Fibroblast of skin of right biceps (primary cell): ENCODE measurements at places on chromosomes 1 and 21.

DNA sequence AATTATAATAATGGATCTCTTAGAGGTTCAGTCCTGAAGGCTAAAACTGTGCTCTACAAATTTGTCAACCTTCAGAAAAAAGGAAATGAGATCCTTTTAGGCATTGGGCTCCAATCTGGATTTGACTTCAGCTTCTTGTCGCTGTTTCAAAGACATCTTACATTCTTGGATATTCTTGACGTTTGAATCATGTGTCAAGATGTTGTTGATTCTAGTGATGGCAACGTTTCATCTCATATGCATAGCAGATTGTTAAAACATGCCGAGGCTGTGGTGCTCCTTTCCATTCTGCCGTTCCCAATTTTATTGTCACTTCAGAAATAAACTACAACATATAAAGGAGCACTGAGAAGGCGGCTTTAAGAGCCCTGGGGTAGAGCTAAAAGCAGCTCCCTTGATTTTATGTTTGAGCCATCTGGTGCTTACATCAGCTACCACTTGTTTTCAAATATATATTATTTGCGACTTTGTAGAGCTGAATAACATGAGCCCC is 467.6 kb upstream of the ZRANB2 start:
- DNase-seq = no peak

- no peak for DNase-seq
Observed at GRCh38 chr1:9238550-9238949, 4.0 kb downstream of the H6PD start.

- DNase-seq = no peak
Observed at GRCh38 chr1:188672153-188672552, 1805.5 kb downstream of the BRINP3 start.

DNA sequence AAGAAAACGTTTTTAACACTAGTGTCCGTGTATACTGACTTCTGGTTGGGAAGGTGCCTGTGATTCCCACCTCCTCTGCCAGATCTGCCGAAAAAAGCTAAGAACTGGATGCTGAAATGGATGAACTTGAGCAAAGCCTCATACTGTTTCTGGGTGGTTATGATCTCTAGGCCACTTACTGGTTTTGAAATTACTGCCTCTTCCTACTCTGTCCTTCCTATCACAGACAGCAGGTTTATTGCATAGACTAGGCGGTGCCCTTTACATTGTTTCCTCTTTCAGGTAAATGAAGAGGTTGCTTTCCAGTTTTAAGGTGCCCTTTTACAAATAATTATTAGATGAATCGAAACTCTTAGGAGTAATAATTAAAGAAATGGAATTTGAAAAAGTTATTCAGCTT is 27.5 kb downstream of the PEX14 start:
- DNase-seq = no peak

GRCh38 chr1:114286179-114286578 is 132.5 kb upstream of the SYT6 start:
- DNase-seq = peak; percentile 67

DNA sequence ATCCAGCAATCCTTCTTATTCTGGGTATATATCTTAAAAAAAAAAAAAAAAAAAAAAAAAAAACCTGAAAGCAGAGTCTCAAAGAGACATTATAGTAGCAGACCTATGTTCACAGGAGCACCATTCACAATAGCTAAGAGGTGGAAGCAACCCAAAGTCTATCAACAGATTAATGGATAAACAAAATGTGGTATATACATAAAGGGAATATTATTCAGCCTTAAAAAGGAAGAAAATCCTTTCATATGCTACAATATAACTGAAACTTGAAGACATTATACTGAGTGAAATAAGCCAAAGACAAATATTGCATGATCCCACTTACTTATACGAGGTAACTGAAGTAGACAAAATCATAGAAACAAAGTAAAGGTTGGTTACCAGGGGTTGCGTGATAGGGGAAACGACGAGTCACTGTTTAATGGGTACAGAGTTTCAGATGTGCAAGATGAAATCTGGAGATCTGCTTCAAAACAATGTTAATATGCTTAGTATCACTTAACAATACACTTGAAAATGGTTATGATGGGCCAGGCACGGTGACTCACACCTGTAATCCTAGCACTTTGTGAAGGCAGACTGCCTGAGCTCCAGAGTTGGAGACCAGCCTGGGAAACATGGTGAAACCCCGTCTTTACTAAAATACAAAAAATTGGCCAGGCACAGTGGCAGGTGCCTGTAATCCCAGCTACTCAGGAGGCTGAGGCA is 29.5 kb downstream of the PIK3R3 start:
- DNase-seq = peak; percentile 7

GRCh38 chr1:221868593-221869303 is 126.9 kb upstream of the DUSP10 start:
- peak; percentile 92 for DNase-seq

DNA sequence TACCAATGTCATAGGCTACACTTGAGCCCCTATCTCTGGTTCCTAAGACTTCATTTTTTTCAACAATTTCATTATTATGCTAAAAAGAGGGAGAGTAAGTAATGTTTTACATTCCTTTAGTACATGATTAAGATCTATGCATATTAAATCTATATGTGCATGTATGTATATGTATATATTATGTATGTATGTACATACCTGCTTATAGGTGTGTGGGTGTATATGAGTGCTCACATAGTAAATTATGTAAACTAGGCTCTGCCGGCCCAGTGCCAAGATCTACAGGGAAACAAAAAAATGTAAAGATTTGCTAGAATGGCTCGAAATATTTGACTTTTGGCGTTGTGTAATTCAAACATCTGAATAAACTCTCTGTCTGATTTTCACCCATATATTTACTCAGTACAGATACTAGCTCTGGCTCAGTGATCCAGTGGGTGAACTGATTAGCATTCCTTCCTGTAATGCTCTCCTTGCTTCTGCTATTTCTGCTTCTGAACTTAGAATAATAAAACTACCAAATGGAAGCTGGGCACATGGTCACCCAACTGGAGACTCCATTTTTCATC is 113.1 kb upstream of the FGGY start:
- DNase-seq = no peak

DNA sequence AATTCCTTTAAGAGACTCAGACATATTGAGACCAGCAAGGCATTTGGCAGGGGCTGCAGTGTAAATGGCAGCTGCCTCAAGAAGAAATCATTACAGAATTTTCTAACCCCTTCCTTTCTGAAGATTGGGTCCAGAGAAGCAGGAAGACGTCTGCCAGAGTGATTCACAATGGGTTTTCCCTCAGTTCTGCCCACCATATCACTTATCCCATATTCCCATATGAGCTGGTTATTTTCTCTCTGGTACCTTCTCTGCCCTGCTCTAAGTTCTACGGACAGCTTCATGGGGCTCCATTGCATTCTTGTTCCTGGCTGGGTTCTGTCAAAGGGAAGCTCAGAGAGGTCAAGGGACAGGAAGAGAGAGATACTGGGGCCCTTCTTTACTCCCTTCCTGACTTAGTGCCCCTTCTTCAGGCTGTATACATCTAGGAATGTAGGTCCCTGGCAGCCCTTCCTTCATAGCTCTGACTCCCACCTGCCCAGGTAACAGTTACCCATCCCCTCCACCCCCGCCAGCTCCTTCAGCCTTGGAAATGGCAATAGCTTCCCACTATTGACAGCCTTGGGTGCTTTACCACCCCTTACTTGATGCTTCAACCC is 420.6 kb upstream of the DAB1 start:
- DNase-seq = peak; percentile 7

DNA sequence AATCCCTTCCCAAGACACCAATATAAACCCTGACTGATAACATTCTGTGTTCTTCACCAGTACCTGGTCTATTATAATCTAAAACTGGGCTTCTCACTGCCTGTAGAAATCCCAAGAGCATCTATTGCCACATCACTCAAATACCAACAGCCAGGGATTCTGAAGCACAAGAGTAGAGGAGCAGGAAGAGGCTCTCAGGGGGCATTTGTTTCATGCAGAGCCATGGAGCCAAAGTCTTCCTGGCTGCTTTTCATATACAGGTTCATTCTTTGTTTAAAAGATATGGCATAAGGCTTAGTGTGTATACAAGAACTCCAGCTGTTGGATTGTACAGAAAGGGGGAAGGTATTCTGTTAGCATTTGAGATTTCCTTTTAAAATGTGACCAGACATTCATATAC is 38.2 kb upstream of the USH2A start:
- DNase-seq = peak; percentile 30

GRCh38 chr1:70840260-70840953 is 207.2 kb downstream of the PTGER3 start:
- DNase-seq = peak; percentile 3

DNA sequence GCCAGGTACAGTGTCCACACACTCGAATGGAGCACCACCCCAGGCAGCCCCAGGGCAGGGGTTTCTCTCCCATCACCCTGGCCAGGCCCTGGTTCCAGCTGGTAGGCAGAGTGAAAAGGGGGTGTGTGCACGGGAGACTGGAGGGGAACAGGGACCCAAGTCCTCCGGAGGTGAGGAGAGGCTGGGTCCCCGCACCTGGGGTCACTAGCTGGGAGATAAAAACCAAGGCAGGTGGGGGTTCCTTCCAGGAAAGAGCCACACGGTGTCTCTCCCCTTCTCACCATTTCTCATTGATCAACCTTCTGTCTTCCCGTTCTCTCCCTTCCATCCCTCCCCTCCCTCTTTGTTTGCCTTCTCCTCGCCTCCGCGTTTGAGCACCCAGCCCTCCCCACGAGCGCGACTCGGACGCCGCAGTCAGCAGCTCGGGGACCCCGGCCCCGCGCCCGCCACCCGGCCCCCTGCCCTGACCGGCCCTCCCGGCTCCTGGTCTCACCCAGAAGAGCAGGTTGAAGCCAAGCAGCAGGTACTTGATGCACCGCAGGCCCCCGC is 358 bp downstream of the TSPAN2 start:
- no peak for DNase-seq

- no peak for DNase-seq
Observed at GRCh38 chr1:112380356-112380755, 15.7 kb upstream of the CTTNBP2NL start.

GRCh38 chr1:179973198-179974110 is 18.8 kb downstream of the CEP350 start:
- DNase-seq = no peak

- DNase-seq = no peak
Observed at GRCh38 chr1:85976516-85977205, 179.9 kb downstream of the COL24A1 start.

DNA sequence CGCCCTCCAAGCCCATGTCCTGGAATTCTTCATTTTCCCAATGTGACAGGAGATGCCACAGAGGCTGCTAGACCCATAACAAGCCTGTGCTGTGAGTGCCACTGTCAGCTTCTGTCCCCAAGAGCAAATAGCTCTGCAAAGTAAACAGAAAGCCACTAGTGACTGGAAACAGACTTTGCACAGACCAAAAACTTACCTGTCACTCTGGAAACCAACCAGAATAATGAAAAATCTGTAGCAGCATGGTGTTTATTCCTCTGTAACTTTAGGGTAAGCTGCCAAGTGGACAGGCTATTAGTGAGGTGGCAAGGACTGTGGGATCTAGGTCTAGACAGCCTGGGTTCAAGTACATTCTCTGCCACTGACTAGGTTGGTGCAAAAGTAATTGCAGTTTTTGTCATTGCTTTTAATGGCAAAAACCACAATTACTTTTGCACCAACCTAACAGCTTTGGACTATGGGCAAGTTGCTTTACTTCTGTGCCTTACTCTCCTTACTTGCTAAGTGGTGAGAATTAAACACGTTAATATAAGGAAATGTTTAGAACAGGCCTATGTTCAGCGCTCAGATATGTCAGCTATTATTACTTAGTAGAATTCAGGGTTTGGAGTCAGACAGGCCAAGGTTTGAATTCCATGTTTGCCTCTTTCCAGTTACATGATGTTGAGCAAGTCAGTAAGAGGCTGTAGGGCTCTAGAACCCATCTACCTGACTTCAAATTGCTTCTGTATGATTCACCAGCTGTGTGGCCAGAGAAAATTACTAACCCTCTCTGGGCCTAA is at the start of gene C8B:
Gene C8B, minus strand, starts transcription at position 100 of the 782 bp plus-strand sequence. Its CDS starts 67 bp downstream, at position 33.
- DNase-seq = no peak

GRCh38 chr1:175343945-175344344 is 151.4 kb upstream of the KIAA0040 start:
- no peak for DNase-seq

DNA sequence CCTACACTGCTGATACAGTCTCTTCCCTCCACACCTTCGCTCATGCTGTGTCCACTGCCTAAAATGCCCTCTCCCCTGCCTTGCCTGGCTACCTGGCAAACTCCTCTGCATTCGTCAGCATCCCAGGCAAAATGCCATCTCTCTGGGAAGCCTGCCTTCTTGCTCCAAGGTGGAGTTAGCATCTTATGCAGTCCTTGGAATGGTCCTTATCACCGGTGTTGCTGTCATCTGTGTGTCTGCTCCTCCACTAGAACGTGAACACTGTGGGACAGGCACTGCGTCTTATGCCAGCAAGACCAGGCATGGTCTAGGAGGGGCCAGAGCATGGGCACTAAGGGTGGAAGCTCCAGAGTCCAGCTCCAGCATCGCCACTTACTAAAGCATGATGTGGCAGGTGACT is 211.8 kb downstream of the MATN1 start:
- no peak for DNase-seq

DNA sequence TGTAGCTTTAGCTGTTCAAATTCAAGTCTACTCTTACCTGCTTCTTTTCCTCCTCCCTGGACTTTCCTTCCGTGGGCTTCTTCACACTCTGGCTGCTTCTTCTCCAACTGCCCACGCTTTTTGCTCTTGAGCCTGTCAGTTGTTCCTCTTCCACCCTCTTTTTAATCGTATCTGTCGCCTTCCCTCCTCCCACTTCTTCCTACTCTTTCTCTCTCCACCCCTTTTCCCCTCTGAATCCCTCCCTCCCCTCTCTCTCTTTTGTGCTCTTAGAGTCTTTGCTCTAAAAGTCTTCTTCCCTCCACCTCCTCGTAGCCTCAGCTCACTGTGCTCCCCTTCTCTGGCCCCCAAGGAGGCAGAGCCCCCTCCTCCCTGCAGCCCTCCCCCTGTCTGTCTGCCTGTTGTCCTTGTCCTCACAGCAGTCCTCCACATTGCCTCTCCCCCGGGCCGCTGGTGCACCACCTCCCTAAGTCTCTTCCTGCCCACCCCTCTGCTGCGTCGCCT is 12.9 kb upstream of the GJA5 start:
- DNase-seq = no peak

GRCh38 chr1:204464187-204464631 is 30.4 kb downstream of the PIK3C2B start:
- no peak for DNase-seq

DNA sequence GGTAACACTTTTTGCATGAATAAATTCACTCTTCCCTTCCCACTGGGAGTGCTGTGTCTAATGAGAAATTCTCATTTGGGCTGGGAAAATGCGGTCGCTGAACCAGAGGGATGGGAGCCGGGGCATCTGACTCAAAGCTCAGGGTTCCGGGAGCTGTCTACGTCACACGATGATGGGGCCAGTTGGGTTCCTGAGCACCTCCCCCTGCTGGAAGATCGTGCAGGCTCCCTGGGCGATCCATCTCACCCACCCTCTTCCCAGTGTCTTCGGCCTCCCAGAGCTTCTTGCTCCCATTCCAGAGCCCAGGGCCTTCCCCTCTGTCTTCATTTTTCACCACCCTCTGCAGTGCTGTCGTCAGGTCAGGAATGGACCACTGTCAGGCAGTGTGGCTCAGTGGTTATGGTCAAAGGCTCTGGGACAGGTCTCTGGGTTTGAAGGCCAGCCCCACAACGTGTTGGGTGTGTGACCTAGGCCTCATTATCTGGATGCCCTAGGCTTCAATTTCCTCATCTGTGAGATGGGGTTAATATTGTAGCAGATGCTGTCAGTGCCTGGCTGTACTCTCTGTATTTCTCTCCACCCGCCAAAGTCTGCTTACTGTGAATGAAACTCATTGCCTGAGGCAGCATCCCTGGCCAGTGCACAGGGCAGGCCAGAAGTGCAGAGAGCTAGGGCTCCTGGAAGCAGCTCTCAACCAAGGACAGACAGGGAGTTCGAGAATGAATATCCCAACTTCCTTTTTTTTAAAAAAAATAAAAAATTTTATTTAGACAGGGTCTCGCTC is 31.8 kb downstream of the IGSF21 start:
- DNase-seq = peak; percentile 14

- peak; percentile 62 for DNase-seq
Observed at GRCh38 chr21:41783476-41784180, 16.8 kb upstream of the RIPK4 start.
